Esophagus squamous epithelium (tissue), 5 donors: ENCODE measurements at places on chromosomes 5 and 9.

DNA sequence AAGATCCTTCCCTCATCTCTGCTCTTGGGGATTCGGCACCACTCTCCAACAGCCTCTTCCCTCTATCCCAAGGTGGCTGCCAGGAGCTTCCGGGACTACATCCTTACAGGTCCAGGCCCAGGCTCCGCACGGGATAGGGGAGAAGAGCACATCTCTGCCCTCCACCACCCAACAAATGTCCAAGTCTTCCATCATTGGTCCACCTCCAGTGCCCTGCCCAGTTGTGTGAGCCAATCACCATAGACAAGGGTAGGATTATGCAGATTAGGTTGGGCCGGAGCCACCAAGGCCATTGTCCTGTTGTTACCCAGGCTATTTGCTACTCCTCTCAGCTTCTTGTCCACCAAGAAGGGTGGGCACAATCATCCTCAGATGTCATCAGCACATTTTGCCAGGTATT lies 9.1 kb downstream of the UNC5A start:
- DNase-seq: no peak

DNA sequence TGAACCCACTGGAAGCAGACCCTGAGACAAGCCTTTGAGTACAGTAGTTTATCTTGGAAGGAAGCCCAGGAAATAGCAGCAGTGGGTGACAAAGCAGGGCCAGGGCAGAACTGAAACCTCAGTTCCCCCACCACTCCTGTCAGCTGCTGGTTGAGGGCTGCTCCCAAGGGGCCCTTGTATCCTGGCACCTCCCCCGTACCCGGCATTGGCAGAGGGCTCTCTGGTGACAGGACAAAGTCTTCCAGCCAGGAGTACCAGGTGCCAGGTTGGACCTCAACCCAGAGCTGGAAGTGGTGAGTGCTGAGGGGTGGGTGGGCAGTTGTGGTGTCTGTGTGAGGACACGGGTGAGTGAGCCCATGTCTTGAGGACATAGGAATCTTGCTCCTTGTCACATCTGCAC lies 123.3 kb downstream of the PHF2 start:
- no peak for DNase-seq

DNA sequence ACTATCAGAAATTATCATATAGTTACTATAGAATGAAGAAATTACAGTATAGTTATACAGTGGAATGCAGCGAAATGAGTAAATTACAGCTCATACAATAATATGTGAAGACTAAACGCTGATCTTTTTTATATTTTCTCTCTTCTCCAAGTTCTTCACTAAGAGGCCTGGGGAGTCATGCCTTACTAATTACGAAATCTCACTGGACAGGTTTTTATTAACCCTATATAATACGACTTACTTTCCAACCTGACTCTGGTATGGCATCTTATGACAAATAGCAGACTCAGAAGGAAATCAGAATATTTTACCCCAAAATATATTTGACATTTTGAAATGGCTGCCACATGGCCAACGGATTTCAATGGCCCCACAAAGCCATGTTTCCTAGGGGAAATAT lies 9.1 kb downstream of the CARNMT1 start:
- DNase-seq: no peak

GRCh38 chr9:91180240-91180929 lies 181.3 kb downstream of the AUH start:
- DNase-seq: no peak

GRCh38 chr5:77568082-77568481 lies 70.4 kb downstream of the OTP start:
- no peak for DNase-seq

DNA sequence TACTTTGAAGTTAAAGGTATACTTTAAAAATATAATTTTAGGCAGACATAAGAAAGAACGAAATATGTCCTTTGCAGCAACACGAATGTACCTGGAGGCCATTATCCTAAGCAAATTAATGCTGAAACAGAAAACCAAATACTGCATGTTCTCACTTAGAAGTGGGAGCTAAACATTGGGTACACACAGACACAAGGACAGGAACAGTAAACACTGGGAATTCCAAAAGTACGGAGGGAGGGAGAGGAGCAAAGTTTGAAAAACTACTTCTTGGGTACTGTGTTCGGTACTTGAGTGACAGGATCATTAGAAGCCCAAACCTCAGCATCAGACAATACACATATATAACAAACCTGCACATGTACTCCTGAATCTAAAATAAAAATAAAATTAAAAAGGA lies 40.9 kb downstream of the TJP2 start:
- no peak for DNase-seq

DNA sequence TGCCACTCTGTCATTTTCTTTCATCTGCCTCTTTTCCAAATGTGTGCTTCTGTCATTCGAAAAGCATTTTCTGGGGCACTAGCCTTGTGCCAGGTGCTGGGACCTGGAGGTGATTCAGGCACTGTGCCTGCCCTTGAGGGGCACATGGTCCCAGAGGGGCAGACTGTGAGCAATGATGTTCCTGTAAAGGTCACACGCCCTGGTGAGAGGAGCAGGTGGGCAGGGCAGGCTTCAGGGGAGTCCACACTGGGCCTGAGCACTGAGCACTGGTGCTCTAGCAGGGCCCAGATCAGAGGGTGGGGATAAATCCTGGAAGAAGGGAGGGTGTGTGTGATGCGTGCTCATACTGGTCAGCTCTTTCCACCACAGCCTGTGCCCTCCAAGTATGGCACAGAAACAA lies 77.8 kb downstream of the COL15A1 start:
- DNase-seq: no peak

GRCh38 chr5:101678481-101679193 lies 617.4 kb downstream of the SLCO4C1 start:
- no peak for DNase-seq

- DNase-seq: no peak
These were observed 169.7 kb upstream of the CD180 start for GRCh38 chr5:67366276-67366675.

GRCh38 chr5:83038924-83039323 lies 38.3 kb downstream of the TMEM167A start:
- no peak for DNase-seq

DNA sequence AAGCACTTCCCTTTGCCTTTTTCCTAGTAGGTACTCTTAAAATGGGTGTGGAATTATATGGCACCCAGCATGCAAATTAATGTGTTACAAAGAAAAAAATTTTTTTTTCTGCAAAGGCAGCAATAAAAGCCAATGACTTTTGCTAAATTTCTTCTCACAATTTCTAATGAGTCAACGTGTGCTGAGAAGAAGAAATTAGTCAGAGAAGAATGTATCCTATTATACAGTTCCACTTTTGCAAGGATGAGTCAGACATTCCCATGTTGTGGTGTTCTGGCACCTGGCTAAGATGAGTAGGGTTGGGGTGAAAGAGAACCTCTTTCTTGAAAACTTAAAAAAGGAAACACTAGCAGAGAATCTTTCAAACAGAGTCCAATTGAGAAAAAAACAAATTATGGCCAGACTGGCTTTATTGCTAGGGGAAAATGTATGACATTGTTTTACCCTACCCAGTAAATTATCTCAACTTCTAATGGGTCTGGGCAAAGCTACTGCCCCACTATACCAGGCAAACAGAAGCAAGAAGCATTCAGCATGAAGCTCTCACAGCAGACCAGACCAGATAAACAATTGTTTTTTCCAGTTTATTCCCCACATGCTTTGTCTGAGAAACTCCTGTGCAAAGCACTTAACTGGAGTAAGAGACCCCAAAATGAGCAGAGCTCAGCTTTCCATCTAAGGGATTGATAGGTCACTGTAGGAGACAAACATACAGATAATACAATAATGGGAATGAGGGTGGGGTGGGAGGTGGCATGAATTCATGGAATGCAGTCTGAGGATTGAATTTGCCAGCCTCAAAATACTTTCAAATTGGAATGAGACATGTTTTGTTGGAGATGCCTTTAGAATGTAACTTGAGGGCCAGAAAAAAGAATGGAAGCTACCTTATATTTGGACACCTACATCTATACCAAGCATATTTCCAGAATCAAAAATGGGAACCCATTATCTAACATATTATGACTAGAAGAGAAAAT lies 220.8 kb upstream of the RFX3 start:
- DNase-seq: no peak

DNA sequence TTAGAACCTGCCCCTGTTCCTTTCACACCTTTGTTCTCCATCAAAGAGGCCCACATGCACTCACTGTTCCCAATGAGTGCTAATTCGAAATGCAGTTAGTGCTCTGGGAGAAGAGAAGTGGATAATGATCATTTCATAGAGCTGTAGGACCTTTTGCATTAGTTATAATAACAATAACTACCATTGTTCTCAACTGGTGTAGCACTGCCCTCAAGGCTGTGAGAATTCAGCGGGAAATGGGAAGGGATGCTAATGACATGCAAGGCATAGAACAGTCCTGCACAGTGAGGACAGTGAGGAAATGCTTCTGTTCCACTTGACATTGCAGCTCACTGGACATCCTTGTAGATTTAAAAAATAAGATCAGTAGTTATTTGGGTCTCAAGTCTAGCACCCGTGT lies 187.4 kb downstream of the FBXL7 start:
- DNase-seq: no peak

GRCh38 chr5:58944221-58944620 lies 361.3 kb downstream of the RAB3C start:
- no peak for DNase-seq
